ENCODE measurements at places on chromosomes 13 and 19. TPM values are rescaled to one million over a fixed set of nuclear protein-coding genes. Genes with fewer than 3 reads are reported as not detected.

The GRIK5 gene
- 4.0 TPM for total RNA-seq

The ZNF506 gene
- total RNA-seq: 8.1 TPM

The SIGLEC7 gene
- total RNA-seq: 0.97 TPM

The ANO8 gene
- 8.3 TPM for total RNA-seq

The BRME1 gene
- 0.81 TPM for total RNA-seq

The HSH2D gene
- 0.32 TPM for total RNA-seq

The FCGBP gene
- 8.0 TPM for total RNA-seq

The EPSTI1 gene
- total RNA-seq: 2.3 TPM

The GALP gene
- total RNA-seq: not detected

The C19orf67 gene
- not detected for total RNA-seq

The ZNF649 gene
- 6.4 TPM for total RNA-seq

The CAMSAP3 gene
- 1.0 TPM for total RNA-seq

The WDR88 gene
- 0.38 TPM for total RNA-seq

The BORA gene
- 0.86 TPM for total RNA-seq

The MYO16 gene
- 1.2 TPM for total RNA-seq

The LILRA5 gene
- total RNA-seq: 1.3 TPM

The OR7C1 gene
- total RNA-seq: not detected

The B3GNT8 gene
- total RNA-seq: 12.5 TPM

The VASP gene
- total RNA-seq: 42.9 TPM

The ELAVL3 gene
- 0.62 TPM for total RNA-seq

The STOML3 gene
- not detected for total RNA-seq

The PNMA8A gene
- total RNA-seq: 7.3 TPM

The MVB12A gene
- 20.3 TPM for total RNA-seq

The NLRP7 gene
- total RNA-seq: not detected

The PINLYP gene
- total RNA-seq: 0.46 TPM

The RASAL3 gene
- 0.65 TPM for total RNA-seq

The DMRTC2 gene
- not detected for total RNA-seq

Data from Right ventricle myocardium superior (tissue), 1 donor.